Endothelial cell of coronary artery (primary cell): ENCODE measurements at places on chromosomes 16 and 17. TPM values are rescaled to one million over a fixed set of nuclear protein-coding genes. Genes with fewer than 3 reads are reported as not detected.

PRSS8 gene
- not detected in 2 replicates for total RNA-seq

CD300H gene
- total RNA-seq: not detected in 2 replicates

SLC25A39 gene
- 66.9 and 81.9 TPM in 2 replicates for total RNA-seq

TNFAIP1 gene
- 48.6 and 57.2 TPM in 2 replicates for total RNA-seq

KRTAP4-4 gene
- not detected in 2 replicates for total RNA-seq

GCGR gene
- not detected in 2 replicates for total RNA-seq

LRRC37A gene
- total RNA-seq: 1.1 and 1.8 TPM in 2 replicates

CCDC78 gene
- 0.45 and 1.1 TPM in 2 replicates for total RNA-seq
